GM23248 (cell line): ENCODE measurements at places on chromosomes 2 and 18.

DNA sequence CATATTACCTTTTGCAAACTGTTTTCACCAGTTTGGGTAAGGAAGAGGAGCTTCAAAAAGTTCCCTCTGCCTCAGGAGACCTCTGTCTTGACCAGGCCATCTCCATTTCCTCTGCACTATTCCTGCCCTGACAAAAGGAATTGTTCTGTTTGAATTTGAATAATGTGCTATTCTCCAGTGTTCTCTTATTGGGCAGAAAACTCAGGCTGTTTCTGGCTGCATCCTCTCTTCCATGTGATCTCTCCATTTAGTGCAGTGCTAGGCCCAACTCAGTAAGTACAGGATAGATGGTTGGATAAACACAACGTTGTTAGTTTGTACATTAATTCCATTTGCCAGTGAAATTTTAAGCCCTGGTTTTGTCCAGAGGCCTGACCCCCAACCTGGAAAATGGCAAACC, 102.2 kb upstream of the CELF4 start:
- DNase-seq, result no peak

DNA sequence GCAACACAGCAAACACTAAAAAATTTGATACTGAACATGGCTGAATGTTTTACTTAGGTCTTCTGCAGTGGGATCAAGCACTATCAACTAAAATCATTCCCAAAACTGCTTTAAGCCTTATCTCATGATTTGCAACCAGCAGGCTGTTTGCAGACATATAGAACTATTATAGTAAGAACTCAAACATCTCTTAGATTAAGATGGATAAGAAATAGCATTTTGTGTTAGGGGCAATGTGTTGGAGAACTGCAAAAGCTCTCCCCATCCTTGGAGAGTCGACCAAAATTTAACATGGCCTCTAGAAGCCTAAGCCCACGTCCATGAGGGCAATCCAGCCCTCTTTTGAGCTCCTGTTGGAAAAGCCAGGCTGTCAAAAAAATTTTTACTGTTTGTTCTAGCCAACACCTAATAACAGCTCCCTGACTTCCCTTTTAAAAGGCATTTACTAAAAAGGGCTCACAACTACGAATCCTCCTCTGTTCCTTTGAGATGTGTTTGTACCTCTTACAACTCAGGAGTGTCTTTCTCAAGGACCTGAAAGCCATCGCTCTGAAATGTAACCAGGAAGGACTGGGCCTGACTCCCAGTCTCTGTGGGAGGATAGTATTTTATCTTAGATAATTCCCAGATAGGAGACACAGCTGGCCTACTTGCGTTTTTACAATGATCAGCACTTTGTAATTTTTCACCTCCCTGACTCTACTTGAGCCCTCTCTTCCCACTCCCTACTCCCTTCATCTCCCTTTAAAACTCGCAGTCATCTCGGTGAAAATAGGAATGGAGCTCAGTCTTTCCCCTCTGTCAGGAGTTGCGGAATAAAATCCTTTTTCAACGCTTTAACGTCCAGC, 1.4 kb downstream of the KRCC1 start:
- peak; percentile 46 for DNase-seq

GRCh38 chr2:71923887-71924533, 223.7 kb downstream of the CYP26B1 start:
- peak; percentile 65 for DNase-seq

- DNase-seq, result peak; percentile 49
Observed at GRCh38 chr2:24009680-24010476, at the start of gene MFSD2B. Gene MFSD2B, plus strand, starts transcription at chr2:24010085. Its CDS starts 12 bp downstream, at chr2:24010097.

GRCh38 chr2:125471963-125472362, 1184.0 kb upstream of the GYPC start:
- peak; percentile 5 for DNase-seq

GRCh38 chr2:25996844-25997243, 14.5 kb upstream of the KIF3C start:
- peak; percentile 31 for DNase-seq

- no peak for DNase-seq
Observed at GRCh38 chr2:47054036-47054555, 101.0 kb downstream of the STPG4 start.

GRCh38 chr2:28471214-28471613, 24.6 kb upstream of the PLB1 start:
- DNase-seq, result no peak

GRCh38 chr18:43009674-43010073, 105.8 kb downstream of the RIT2 start:
- DNase-seq, result no peak

- DNase-seq, result no peak
Observed at GRCh38 chr2:1041012-1041805, 90.6 kb downstream of the SNTG2 start.

DNA sequence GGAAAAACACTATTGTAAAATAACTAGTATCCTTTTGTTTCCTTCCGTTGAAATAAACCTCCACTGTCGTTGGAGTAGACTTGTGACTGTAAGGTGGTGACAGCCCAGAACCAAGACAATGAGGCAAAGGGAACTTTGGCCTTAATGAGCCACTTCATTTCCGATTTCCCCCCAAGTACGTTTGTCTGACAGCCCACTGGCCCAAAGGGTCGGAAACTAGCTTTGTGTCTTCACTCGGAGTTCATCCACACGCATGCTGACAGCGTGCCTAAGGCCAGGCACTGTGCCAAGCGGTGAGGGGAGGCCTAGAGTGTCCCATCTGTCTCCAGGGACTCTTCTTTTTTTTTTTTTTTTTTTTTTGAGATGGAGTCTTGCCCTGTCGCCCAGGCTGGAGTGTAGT, 21.0 kb downstream of the HJURP start:
- no peak for DNase-seq

DNA sequence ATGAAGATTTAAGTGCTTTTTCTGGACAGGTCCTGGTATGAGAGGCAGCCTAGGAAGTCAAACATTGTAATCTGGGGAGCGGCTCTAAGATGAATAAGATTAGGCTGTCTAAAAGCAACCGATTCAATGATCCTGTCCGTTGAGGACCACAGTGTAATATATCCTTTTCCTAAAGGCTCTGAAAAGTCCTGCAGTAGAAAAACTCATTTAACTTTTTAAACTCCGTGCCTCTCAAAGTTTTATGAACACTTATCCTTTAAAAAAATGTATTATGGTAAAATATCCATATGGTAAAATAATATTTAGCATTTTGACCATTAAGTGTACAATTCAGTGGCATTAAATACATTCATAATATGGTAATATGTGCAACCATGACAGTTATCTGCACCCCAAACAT, 39.8 kb downstream of the ATOH8 start:
- no peak for DNase-seq

GRCh38 chr2:101114815-101115214, 36.4 kb downstream of the TBC1D8 start:
- no peak for DNase-seq

DNA sequence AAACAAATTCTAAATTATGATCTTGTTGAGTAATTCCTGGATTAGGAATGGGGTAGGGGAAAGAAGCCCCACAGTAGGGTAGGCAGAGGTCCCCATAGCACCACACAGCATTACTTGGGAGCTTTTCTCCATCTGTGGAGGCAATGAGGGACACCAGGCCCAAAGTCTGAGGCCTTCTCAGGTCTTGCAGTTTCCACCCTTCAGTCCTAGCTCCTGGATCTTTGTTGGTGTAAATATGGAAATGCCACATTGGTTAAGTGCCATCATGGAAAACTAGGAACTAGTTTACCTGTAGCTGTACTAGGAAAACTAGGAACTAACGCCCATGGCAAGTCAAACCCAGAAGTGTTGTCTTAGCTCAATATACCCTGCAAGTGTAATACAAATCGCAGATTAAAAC, 113.3 kb upstream of the DAPL1 start:
- DNase-seq, result no peak

GRCh38 chr2:1627628-1628381, 116.5 kb downstream of the PXDN start:
- DNase-seq, result no peak

GRCh38 chr2:207135801-207136457, 29.8 kb downstream of the KLF7 start:
- no peak for DNase-seq

GRCh38 chr2:6054161-6054671, 362.0 kb downstream of the SOX11 start:
- DNase-seq, result no peak
